ENCODE measurements at places on chromosomes 3 and 15.

DNA sequence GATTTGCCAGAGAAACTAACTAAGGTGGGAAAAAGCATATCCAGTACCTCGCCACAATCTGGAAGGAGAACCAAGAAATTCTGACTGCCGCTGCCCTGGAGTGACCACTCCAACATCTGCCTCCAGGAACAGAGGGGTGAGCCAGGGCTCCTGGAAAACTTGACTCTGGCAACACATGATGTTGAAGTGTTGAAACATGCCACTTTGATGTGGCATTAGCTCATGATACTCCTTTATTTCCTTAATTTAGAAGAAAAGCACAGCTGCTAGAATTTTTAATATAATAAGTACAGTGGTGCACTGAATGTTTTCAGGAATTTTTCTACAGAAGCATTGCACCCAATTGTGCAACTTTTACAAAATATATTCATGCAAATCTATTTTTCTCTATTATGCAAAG, 109.9 kb upstream of the BCL6 start:
- DNase-seq: no peak

- DNase-seq: peak; percentile 30
Measured at GRCh38 chr3:122146466-122146865, 37.0 kb upstream of the CASR start.

- DNase-seq: no peak
Measured at GRCh38 chr3:130702985-130703384, 43.6 kb downstream of the PIK3R4 start.

- DNase-seq: peak; percentile 38
Measured at GRCh38 chr15:79004336-79004735, 59.5 kb upstream of the CTSH start.

GRCh38 chr3:149382101-149382467, 4.6 kb upstream of the TM4SF1 start:
- DNase-seq: peak; percentile 76

DNA sequence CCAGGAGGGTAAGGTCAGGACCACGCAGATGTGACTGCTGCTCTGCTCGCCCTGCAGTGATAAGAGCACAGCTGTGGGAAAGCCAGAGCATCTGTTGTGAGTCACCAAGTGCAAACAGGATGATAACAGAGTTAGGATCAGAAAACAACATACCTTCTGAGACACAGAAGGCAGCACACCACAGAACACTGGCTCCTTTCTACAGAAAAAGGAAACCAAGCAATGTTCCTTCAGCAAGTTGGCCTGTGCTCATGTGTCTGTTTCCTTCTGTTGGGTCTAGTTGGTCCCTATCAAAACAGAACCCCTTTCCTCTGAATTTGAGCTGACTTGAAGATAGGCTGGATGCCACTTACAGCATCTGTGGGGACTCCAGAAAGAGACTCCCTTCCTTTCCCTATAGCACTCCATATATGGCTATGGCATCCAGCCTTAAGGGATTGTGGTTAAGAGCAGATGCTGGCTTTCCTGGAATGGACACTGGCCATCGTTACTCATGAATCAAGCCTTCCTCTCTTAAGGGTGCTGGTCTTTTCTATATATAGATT, 440.7 kb upstream of the THBS1 start:
- no peak for DNase-seq

DNA sequence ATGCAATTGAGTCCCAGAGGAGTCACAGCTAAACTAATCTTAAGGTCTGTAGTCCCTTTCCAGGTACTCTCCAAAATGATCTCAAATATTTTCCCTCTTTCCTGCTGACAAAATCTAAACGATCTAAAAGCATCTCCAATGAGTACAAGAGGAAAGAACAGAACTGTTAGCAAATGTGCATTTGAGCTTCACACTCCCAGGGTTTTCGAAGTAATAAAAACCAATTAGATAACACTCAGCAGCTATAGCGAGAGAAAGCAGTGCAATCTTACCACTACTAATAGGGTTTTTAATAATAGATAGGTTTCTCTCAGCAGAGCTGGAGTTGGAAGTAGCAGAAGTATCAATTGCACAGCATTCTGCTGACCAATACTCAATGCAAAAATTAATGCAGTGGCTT, 995.4 kb downstream of the TUSC7 start:
- no peak for DNase-seq

DNA sequence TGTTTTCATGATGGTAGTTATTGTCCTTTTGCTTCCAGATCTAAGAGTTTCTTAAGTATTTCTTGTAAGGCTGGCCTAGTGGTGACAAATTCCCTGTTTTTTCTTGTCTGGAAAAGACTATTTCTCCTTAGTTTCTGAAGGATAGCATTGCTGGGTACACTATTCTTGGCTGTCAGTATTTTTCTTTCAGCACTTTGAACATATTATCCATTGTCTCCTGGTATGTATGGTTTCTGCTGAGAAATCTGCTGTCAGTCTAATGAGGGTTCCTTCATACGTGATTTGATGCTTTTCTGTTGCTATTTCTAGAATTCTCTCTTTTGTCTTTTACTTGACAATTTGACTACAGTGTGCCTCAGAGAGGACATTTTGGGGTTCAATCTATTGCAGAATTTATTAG, 134.3 kb downstream of the CGGBP1 start:
- no peak for DNase-seq

DNA sequence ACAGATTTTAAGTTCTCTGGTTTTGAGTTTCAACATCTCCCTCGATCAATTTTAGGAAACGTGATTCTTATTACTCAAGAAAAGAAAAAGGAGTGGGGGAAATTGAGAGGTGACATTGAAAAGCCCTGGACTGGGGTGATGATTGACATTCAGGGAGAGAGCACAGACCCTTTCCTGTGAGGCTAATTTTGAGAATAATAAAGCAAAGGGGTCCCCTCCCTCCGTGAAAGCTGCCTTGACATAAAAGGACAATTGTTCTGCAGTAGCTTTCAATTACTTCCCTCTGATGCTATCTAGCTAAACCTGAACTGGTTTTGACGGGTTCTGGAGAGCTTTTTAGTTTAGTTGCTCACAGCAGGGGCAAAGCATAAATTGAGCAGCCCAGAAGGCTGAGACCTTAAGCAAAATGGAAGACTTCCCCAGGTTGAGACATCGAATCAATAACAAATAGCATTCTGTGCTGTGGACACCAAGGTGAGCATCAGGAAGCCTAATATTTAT, 14.4 kb upstream of the CMTM8 start:
- no peak for DNase-seq

GRCh38 chr3:63097396-63097795, 180.7 kb upstream of the SYNPR start:
- no peak for DNase-seq

DNA sequence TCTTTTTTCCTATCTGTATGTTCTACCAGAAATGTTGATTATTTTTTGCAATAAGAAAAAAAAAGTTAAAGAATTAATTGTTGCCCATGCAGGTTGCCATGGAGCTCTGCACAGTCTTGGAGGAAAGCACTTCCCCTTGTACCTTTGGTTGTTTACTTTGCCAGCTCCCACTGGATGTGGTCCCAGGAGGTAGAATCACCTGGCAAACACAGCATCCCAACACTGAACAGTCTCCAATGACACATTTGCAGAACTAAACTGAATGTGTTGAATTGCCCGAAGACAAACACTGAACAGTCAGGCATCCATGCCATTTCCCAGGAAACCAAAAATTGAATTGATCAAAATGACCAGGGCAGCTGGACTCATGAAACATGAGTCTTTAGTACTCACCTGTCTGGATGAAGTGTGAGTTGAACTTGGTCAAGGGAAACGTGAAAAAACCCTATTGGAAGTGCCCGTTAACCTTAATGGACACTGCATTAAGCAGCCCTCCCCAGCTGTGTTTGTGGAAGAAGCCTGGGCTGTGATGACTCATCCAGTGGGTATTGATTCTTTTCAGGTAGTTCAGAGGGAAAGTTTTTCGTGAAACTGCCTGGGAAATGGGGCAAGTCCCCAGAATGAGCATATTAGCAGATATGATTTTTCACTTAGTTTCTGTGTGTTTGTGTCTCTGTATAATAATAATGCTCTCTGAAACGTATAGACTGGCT, 284.7 kb upstream of the STT3B start:
- DNase-seq: no peak

DNA sequence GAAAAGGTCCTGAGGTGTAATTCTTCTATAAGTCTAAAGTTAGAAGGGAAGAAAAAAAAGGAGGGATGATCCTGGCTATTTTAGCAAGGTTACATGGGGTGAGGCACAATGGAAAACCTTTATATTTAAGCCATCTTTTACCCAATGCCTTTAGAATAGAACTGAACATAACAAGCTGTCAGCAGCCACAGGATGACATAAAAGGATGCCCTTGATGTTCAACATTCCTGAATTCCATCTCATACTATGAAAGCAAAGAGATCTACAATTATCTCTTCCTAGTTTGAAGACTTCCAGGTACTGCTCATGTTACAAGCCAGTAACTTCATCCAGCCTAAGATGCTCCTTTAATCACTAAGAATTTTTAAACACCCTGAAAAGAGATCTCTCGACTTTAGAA, 26.9 kb downstream of the NEK10 start:
- no peak for DNase-seq

GRCh38 chr3:125519678-125520562, at the start of gene SNX4:
Gene SNX4, minus strand, starts transcription at chr3:125520202. Its CDS starts 30 bp downstream, at chr3:125520172.
- DNase-seq: peak; percentile 94

GRCh38 chr3:16311960-16312451, 47.0 kb downstream of the OXNAD1 start:
- no peak for DNase-seq

DNA sequence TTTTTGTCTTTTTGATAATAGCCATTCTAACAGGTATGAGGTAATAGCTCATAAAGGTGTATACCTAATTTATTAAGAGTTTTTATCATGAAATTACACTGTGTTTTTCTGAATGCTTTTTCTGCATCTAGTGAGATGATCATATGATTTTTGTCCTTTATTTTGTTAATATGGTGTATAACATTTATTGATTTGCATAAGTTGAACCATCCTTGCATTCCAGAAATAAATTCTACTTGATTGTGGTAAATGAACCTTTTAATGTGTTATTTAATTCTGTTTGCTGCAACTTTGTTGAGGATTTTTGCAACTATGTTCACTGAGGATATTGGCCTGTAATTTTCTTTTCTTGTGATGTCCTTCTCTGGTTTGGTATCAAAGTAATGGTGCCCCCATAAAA, 28.0 kb upstream of the PCSK6 start:
- no peak for DNase-seq

DNA sequence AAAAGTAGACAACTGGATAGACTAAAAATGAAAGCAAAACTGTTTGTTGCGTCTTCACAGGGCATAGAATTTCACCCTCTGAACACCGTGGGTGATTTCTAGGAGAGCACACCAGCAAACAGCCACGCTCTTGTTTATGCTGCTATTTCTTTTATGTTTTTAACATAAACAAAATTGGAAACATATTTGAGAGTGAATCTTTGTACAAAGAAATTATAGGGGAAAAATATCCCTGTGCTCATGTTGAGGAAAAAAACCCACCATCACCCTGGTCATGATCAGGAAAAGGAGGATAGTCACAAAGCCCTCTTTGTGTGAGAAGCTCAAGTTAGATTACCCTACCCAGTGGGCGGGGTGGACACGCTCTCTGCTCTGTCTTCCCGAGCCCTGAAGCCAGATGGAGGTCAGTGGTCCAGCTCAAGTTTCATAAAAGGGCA, 313.3 kb downstream of the SATB1 start:
- DNase-seq: no peak

DNA sequence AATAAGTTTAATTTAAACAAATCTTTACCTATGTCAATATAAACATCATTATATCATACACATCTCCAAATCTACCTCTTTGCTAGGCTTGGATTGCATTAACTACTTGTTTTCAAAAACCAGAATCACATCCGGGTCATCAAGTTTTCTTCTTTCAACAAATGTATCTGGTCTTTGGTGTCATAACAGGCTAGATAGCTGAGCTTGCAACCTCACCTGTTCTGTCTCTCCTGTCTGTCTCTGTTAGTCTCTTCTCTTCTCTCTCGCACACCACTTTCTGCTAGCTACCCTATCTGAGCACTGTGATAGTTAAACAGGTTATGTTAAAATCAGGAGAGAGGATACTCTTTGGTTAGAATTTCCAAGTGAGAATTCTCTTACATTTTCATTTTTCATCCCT, 6.7 kb downstream of the FOXB1 start:
- no peak for DNase-seq

- DNase-seq: no peak
Measured at GRCh38 chr3:56291244-56291680, 177.0 kb downstream of the ERC2 start.

- DNase-seq: no peak
Measured at GRCh38 chr3:17423786-17424536, 318.5 kb downstream of the TBC1D5 start.

DNA sequence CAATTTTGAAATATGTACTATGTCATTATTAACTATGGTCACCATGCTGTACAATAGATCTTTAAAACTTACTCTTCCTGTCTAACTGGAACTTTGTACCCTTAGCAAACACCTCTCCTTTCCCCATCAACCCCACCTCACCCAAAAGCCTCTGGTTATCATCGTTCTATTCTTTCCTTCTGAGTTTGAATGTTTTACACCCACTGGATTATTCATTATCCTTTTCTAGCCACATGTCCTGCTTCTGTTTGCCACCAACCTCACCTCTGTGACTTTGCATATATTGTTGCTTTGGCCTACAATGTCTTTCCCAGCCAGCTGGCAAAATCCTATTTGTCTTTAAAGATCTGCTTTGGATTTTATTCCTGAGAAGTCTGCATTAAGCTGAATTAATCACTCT, 102.6 kb upstream of the TSPAN3 start:
- no peak for DNase-seq

GRCh38 chr3:194852345-194852744, 166.7 kb downstream of the FAM43A start:
- no peak for DNase-seq

- no peak for DNase-seq
Measured at GRCh38 chr15:62756326-62756994, 286.1 kb upstream of the TPM1 start.

- DNase-seq: no peak
Measured at GRCh38 chr15:66885281-66885915, 180.0 kb upstream of the SMAD3 start.

- no peak for DNase-seq
Measured at GRCh38 chr3:186118692-186119091, 9.8 kb upstream of the ETV5 start.

- no peak for DNase-seq
Measured at GRCh38 chr3:67624078-67624477, 30.3 kb downstream of the SUCLG2 start.

DNA sequence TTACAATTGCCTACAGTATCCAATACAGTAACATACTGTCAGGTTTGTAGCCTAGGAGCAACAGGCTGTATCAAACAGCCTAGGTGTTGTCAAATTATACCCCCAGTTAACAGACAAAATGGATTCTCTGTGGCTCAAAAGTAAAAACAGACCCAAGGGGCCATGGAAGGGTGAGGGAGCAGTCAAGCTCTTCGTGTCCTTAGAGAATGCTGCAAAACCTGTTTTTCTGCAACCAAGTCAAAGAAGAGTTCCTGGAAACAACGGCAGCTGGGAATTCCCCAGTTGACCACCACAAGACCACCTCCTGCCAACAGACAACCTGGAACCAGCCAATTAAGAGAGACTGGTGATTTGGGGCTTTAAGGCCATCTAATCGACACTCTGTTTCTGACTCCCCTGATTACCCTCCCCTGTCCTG, 11.1 kb upstream of the THUMPD3 start:
- no peak for DNase-seq

All from kidney glomerular epithelial cell (primary cell).